ENCODE measurements at places on chromosomes 6 and 20.

DNA sequence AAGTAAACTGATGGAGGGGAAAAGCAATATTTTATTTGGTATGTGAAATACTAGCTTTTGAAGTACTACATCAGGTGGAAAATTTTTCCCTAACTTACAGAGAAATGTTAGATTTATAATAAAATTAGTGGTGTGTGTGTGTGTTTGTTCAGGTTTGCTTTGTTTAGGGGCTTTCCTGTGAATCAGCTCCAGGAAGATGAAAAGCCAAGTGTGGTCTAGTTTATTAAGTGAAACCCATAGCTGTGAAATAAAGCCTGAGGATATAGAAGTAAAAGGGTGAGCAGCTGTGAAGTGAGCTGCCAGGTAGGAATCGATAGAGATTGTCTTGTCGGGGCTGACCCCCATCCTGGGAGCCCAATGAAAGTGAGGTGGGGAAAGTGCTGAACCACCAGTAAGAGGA is 347.6 kb upstream of the IMPG1 start:
- DNase-seq = no peak

- DNase-seq = no peak
Observed at GRCh38 chr20:19913349-19913748, 103.8 kb upstream of the NAA20 start.

GRCh38 chr6:119343167-119343566 is 6.4 kb downstream of the MAN1A1 start:
- DNase-seq = no peak

- no peak for DNase-seq
Observed at GRCh38 chr6:46491201-46491627, at the start of gene RCAN2. Gene RCAN2, minus strand, starts transcription at chr6:46491449.

GRCh38 chr6:38796850-38797249 is 81.7 kb downstream of the DNAH8 start:
- DNase-seq = no peak

DNA sequence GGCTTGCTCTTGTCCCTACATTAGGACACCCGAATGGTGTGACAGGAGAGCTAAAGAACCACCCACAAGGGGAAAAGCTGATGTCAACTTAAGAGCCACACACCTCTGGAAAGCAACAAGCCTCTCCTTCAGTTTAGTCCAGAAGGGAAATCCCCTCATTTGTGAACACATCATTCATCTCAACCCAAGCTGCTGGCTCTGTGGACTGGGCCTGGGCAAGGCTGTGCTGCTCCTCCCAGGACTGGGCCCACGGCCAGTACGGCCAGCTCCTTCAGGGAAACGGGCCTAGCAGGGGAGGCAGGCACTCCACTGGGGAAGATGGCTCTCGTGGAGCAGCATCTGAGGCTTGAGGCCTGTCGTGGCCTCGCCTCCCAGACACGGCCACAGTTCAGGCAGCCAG is 12.8 kb upstream of the SLC4A11 start:
- no peak for DNase-seq

GRCh38 chr6:112695001-112695400 is 347.9 kb downstream of the RFPL4B start:
- no peak for DNase-seq

DNA sequence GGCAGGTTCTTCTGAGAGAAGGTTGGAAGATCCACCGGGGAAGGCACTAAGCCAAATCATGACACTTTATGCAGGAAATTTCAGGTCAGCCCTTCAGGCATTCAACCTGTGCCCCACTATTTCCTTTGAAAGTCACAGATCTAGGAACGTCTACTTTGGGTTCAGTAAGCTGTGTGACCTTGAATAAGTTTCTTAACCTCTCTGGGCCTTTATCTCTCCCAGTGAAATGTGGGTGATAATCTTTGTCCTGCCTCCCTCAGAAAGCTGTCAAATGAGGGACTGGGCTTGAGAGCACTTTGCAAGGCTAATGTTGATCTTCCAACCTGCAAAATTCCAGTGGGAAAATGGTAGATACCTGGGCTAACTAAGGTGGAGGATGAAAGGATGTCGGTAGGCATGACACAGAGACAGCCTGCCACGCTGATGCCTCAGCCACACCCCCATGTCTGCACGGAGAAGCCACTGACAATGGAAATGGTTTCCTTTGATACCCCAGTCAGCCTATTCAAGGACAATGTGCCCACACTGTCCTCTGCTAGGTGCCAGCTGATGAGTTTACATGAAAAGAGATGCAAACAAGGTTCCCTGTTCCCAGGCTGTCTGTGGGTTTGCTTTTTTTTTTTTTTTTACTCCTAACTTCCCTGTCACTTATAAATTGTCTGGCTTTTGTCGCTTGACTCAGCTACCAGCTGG is 9.3 kb downstream of the BNIP5 start:
- no peak for DNase-seq

DNA sequence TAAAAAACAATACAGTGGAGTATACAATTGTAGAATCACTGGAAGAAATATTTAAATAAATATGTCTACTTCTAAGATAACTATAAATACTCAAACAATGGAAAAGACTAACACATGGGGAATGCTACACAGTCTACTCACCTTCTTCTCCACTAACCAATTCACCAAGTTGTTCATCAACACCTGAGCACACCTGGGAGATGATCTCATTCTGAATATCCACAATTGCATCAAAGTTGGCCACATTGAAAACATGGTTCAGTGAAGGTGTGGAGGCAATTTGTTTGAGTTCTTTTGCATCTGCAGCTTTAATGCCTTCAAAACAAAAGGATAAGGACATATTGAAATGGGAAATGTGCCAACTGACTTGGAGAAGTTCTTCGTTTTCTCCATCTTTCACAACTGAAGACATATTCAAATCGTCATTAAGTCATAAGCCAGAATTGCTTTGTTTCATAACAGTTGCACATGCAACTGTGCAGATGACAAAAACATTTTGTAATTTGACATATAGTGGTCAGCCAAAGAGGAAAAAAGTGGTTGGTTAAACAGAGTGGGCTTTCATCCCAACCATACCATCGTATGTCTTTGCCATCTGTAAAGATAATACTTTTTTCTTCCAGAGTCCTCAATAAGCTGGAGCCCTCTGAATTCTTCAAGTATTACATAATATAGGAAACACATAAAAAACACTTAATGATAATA is 17.5 kb downstream of the COL12A1 start:
- no peak for DNase-seq

- peak; percentile 30 for DNase-seq
Observed at GRCh38 chr6:15247500-15248450, 1.9 kb downstream of the JARID2 start.

All from central memory CD8-positive, alpha-beta T cell (primary cell).